ENCODE measurements at places on chromosomes 4 and X.

GRCh38 chr4:24991015-24991414, 39.7 kb downstream of the LGI2 start:
- no peak for DNase-seq

- no peak for DNase-seq
Measured at GRCh38 chr4:3518941-3519340, 13.3 kb downstream of the LRPAP1 start.

GRCh38 chr4:99624141-99624719, 33.4 kb downstream of the C4orf54 start:
- no peak for DNase-seq

GRCh38 chr4:142126890-142127497, 490.6 kb downstream of the IL15 start:
- DNase-seq, result no peak

- DNase-seq, result no peak
Measured at GRCh38 chr4:114277690-114278089, 298.2 kb upstream of the ARSJ start.

DNA sequence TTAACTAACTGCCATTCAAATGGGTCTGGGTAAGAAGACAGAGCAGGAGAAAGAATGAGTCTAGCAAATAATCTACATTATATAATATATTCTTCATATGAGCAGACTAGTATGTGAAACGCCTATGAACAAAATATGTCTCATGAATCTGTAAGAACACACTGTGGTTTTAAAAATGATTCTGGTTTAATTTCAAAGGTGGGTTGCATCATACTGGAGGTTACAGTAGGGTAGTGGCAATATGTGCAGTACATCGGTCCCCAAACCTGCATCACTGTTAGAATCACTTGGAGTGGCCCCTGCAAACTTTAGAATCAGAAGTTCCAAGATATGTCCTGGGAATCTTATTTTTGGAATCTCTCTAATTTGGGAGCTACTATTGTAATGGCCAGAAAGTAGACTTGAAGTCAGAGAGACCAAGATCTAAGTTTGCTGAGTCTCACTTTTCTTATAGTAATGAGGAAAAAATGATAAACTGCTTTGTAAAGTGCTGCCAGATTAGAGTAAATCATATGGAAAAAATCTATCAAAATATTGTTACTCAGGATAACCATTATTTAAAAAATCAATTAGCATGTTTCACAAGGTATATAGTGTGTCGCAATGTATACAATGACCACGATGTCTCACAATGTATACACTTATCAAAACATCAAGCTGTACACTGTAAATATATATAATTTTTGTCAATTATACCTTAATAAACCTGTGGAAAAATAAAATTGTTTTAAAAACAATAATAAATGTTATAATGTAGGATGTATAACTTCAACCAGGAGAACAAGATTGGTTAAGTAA, 37.9 kb upstream of the ARSJ start:
- no peak for DNase-seq

DNA sequence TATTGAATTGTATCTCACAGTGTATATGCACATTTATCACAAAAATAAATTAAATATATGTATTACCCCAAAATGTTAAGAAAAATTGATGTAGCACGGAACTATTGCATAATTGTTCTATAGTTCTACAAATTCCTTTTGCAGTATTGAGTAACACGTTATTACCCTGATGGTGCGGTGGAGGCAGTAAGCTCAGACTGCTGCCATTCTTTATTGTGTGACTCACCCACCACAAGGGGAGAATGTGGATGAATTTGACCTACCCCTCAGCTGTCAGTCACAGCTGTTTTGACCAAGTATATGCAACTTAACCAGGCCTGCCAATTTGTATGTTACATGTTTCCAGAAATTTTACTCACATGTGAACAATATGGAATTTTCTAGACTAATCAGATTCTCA, 506.6 kb downstream of the SH3BGRL start:
- no peak for DNase-seq

GRCh38 chr4:64156253-64156652, 253.0 kb downstream of the TECRL start:
- DNase-seq, result no peak

DNA sequence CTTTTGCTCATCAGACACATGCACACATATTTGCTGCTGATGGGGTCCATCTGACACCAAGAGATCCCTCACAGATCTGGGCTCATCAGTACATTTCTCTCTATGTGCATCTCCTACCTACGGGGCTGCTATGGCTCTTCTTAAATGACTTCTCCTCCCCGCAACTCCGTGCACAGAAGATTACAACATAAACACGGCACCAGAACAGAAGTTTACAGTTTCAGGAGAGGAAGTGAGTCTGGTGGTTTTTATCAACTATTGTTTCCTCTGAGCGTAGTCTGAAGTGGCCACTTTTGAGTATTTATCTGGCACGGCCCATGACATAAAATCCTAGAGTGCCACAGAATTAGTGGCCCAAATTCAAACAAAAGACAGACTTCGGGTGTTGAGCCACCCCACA, 263.8 kb downstream of the PRDM5 start:
- DNase-seq, result no peak

DNA sequence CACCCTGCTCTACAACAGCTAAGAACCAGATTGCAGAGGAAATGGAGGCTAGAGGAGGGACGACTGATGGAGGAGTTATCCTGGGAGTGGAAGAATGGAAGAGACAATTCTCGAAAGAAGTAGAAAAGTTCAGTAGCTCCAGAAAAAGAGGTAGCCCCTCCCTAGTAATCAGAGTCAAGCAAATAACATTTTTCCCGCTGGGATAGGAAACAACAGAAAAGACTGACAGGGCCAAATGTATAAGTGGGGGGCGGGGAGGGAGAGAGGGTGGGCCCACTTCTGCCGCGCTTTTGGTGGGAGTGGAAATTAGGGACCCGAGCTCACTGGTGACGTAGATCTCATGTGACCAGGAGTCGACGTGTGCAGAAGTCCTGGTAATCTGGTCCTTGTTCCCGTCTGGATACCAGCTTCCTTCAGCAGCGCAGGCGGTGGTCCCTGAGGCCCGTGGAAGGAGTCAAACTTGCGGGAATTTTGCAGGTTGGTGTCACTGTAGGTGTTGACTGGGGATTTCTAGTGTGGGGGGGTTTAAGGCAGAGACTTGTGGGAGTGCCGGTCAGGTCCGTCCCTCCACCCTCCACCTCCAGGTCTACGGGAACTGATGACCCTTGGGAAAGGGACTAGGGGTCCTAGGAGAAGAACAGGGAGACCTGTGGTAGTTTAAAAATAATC, at the start of gene TCEAL9:
Gene TCEAL9, plus strand, starts transcription at position 377 of the 669 bp plus-strand sequence. CDS start 1,179 bp downstream, outside the sequence.
- peak; percentile 38 for DNase-seq

- DNase-seq, result peak; percentile 10
Measured at GRCh38 chrX:17024886-17025285, 78.4 kb downstream of the REPS2 start.

DNA sequence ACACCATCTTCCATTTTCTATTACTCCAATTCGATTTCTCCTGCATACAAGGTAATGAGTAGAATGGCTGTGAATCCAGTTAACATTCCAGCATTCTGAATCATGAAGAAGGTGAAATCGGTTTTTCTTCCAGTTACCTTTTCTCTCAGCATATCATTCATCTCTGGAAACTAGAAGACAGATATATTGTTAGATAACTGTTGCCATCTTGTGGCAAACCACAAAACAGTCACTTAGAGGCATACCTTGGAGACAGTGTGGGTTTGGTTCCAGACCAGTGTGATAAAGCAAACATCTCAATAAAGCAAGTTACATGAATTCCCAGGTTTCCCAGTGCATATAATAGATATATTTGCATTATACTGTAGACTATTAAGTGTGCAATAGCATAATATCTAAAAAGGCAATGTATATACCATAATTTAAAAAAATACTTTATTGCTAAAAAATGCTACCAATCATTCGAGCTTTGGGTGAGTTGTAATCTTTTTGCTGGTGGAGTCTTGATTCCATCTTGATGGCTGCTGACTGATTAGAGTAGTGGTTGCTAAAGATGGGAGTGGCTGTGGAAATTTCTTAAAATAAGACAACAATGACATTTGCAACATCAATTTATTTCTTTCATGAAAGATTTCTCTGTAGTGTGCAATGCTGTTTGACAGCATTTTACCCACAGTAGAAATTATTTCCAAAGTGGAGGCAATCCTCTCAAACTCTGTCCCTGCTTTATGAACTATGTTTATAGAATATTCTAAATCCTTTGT, 82.1 kb downstream of the SLC39A8 start:
- DNase-seq, result peak; percentile 1

GRCh38 chr4:15961781-15962510, 1.0 kb downstream of the FGFBP2 start:
- no peak for DNase-seq

DNA sequence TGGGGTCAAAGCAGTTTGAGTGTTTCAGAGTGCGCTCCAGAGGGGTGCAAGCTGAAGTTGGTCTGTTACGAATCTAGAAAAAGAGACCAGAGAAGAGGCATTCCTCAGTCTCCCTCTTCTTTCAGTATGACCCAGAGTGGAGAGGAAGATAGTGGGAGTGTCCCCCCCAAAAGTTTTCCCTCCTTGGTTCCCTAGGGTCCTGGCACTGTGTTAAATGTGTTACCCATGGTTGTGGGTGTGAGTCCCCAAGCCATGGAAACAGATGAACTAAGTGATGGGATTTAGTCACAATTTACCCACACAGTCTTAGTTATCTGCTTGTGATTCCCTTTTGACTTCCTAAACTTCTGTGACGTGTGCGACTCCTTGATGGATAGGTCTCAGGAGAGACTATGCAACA, 27.0 kb upstream of the NAF1 start:
- DNase-seq, result no peak

DNA sequence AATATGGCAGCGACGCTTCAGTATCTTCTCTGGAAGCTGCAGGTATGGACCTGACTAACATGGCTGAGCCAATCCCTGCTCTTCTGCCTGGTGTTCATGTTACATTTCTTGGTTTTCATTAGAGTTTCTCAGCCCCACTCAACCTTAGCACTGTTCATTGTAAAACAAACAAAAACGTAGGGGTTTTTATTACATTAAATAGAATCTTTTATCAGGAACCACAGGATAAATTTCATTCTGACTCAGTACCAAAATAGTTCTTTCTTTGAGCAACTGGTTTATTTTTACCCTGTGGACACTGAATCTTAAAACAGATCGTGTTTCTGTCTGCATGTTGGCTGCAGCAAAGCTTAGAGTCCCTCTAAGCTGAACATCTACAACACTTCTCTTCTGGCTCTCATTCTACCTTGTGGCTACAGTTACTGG, 27.1 kb downstream of the FHIP1A start:
- no peak for DNase-seq

- no peak for DNase-seq
Measured at GRCh38 chr4:149555799-149556198, 259.8 kb downstream of the IQCM start.

- no peak for DNase-seq
Measured at GRCh38 chr4:40418430-40419230, 83.5 kb downstream of the CHRNA9 start.
